A673 (cell line): ENCODE measurements at places on chromosomes 2 and 18. TPM values are rescaled to one million over a fixed set of nuclear protein-coding genes. Genes with fewer than 3 reads are reported as not detected.

DNA sequence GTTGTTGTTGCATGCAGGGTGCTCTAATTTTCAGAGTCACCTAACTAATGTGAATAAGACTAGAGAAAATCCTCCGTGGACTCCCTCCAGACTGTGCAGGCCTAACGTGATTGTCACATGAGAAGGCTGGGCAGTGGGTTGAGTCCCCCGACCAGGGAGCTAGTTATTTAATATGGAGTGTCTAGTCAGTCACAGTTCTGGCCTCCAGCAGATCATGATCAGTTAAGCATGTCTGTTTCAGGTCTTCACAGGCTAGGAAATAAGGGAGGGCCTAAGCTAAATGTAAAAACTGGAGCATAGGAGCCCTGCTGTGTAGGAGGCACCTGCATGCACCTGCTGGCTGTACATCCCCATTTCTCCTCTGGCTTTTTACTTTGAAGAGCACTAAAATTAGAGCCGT is 86.8 kb downstream of the PRPF40A start:
- DNase-seq = no peak

DNA sequence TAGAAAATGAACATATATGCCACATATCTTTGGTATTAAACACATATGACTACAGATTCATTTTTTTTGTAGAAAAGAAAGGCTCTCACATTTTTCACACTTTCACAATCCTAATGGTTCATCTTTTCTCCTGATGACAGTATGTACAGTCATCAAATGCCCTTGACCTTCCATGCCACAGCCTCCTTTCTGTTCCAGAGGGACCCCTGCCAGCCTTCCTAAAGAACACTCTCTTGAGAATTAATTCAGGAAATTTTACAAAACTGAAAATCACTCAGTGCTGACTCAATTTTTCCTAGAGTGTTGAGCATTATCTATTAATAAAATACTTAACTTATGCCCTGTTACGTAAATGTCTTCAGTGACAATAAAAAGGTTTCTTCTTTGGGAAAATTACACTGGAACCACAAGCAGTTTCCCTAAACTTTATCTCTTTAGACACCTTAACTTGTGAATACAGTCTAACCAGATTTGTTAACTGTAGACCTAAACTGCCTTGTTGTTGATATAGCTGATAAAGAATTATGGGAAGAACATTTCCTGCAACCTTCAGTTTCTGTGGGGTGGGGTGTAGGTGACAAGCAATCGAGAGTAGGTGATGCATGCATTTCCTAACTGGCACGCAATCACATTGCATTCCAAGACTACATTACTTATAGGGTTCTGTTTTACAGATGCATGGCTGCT is 15.3 kb upstream of the ACOXL start:
- DNase-seq = no peak

GRCh38 chr2:46534589-46534988 is 55.2 kb downstream of the TMEM247 start:
- DNase-seq = no peak

GRCh38 chr2:30358842-30359241 is 88.2 kb upstream of the LCLAT1 start:
- no peak for DNase-seq

- DNase-seq = no peak
Measured at GRCh38 chr2:64128943-64129391, 15.3 kb downstream of the PELI1 start.

DNA sequence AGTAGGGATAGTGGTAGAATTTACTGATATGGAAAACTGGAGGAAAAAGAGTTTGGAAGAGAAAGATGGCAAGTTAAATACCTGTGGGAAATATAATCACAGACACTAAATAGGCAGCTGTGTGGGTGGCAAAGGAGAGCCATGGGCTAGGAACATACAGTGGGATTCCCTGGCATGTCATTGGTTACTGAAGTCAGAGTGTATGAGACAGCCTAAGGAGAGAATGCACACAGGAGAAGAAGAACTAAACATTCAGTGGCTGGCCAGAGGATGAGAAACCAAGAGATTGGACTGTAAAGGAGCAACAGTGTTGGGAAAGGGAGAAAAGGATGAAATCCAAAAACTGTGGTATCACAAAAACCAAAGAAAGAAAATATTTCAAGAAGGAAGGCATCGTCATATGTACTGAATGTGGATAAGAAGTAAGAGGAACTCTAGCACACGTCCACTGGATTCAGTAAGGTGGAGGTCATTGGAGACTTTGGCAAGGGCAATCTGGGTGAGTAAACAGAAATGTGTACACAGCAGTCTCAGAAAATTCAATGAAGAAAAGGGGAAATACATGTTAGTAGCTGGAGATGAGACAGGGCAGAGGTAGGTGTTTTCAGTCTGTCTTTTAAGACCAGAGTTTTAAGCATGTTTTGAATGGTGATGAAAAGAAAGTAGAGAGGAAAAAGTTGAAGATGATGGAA is 83.3 kb downstream of the SPIRE1 start:
- no peak for DNase-seq

DNA sequence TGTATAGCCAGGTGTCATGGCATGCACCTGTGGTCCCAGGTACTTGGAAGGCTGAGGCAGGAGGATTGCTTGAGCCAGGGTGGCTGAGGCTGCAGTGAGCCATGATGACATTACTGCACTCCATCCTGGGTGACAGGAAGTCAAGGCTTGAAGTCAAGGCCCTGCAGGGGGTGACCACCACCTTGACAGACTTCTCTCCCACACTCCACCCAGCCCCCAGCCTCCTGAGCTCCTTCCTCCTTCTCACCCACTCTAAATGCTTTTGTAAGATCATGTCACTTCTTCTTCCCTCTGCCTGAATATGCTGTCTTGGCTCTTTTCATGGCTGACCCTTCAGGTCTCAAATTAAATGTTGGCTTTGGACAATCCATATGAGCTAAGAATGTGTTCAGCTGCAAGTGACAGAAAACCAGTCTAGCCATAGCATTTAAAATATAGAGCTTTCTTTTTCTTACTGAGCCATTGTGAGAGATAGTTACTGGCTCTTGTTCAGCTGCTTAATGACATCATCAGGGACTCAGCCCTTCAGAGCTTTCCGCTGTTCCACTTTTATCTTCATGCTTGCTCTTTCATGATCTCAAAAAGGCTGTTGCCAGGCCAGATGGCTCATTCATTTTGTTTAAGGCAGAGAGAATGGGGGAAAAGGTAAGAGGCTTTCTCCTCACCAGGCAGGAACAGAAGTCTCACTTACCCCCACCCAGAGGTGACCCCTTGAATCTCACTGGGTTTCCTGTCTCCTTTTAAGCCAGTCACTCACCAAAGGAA is 36.7 kb upstream of the TTC39C start:
- no peak for DNase-seq

- DNase-seq = peak; percentile 57
Measured at GRCh38 chr2:166239548-166239947, 111.7 kb upstream of the SCN1A start.

DNA sequence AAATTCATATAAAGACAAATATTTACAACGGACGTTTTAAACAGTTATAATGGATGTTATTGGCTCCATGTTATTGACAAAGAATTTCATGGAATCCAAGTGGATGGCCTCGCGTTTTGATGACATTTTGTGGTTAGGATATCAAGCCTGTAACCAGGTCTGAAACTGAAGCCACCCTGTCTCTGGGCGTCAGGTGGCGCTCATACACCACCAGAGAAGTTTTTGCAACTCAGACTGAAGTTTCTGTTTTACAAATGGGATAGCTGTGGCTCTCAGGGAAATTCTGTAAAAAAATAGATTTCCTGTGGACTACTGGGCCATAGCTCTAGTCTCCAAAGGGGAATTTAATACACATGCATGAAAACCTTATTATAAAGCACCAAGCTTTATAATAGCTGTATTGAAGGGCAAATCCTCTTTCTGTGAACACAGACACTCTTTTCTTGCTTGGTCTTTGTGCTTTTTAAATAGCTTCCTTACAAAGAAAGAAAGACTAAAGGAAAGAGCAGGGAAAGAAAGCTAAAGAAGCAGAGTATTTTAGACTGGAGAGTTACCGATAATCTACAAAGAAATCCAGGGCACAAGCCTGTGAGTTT is 86.7 kb downstream of the C18orf54 start:
- DNase-seq = peak; percentile 75

- no peak for DNase-seq
Measured at GRCh38 chr2:36449943-36450392, 94.4 kb downstream of the CRIM1 start.

GRCh38 chr2:656676-657075 is 20.5 kb downstream of the TMEM18 start:
- no peak for DNase-seq

- no peak for DNase-seq
Measured at GRCh38 chr18:23238651-23239349, 103.5 kb downstream of the CABLES1 start.

DNA sequence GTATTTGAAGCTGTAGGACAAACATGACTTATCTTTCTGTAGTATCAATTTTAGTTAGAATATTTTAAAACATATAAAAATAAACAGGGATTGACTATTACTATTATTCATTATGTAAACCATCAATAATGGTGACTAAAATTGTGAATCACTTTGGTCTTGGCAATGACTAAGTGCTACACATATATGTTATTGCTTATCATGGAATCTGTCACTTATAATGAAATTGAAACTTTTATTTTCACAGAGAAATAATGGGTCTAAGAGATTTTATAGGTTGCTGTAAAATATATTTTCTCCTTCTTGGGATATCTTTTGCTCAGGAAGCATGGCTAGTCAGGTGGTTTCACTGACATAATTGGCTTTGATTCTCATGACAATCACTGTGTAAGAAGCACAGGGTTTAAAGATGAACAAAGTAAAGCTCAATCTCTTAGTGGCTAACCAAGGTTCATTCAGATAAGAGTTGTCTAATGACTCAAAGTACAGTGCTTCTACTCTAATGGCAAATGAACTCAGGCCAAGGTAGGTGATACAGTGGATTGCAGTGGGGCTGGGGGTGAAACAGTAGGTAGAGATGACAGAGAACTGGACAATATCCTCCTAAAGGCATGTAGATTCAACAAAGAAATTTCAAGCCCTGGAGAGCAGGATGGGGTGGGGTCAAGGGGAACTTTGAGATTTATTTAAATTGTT is 98.6 kb upstream of the FANCL start:
- no peak for DNase-seq

DNA sequence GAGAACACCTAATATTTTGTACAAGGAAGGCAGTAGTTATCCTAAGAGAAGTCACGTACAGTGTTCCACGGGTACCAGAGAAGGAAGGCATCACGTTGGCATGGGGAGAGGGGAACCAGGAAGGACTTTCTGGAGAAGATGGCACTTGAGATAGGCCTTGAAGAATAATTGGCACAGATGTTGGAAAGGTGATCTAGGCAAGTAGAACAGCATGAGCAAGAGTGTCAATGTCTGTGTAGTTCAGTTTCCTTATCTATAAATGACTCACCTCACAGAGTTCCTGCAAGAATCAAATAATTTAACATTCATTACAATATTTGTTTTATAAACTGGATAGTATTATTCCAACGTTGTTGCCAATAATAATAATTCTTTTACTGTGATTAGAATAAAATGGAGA is 48.3 kb upstream of the BZW1 start:
- DNase-seq = no peak

- DNase-seq = no peak
Measured at GRCh38 chr2:9377461-9378097, 45.7 kb downstream of the ITGB1BP1 start.

DNA sequence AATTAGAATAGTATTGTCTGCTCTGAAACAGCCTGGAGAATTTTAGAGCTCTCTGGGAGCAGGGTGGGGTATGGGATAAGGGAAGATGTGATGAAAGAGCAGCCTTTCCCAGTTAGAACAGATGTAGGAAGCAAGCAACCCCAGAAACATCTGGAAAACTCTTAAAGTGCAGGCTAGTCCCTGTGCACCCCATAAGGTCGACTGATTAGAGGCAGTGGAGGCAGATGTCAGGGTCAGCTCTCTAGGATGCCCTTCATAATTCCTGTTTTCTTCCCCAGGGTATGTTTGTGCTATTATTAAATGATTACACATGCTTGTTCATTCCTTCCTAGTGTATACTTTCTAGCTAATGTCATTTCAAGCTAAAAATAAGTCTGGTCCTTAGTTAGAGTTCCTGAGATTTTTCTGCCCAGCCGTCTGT is 41.7 kb downstream of the PTPRM start:
- DNase-seq = no peak

- DNase-seq = no peak
Measured at GRCh38 chr2:20212871-20213503, 11.9 kb downstream of the SDC1 start.

DNA sequence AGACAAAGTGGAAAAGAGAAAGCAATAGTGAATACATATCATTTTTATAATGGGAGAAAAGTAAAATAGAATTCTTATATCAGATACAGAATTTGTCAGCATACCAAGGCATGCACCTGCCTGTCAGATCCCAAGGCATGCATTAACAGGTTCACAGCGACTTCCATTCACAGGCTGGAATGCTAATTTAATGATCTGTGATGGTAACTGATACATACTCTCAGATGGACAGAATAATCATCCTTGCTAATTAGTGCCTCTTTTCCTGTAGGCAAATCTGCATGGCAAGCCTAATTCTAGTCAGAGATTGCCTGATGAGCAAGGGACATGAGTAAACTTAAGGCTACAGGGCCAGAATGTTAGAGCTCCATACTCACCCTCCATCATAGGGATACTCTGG is 76.1 kb downstream of the PRKRA start:
- no peak for DNase-seq

- DNase-seq = no peak
Measured at GRCh38 chr2:191740016-191740419, 62.1 kb downstream of the NABP1 start.

- no peak for DNase-seq
Measured at GRCh38 chr2:21818212-21818795, 694.5 kb downstream of the TDRD15 start.

DNA sequence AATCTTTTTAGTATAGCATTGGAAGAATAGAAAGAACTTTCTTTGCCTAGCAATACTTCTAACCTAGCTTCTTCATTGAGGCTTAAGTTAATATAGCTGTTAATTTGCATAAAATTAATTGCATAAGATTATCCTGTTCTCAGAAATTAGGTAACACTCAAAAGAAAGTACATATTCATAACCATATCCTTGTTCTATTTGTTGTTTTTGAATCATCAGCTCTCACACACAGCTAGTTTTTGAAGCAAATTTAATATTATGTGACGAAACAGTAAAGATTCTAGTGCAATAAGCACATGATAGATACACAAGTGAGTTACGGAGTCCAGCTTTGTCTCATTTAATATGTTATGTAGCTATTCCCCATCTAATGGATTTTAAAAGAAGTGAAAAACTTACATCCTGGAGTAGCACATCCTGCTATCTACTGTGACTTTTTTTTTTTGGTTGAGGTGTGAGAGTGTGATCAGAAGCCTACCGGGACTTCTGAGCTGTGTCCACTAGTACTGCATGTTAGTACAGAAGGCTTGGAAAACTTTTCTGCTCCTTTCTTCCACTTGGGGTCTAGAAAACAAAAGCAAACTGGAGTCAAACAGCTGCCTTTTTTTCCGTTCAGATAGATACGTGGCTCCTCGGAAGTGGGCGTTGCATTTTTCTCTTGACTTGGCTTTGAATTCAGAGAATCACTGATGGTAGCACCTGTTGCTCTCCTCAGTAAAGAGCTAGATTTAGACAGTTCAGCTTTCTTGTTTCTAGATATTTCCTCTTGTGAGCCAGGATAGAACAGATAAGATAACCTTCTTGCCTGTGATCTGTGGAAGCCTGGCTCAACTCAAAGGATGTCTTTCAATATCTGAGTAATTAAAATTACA is 27.2 kb downstream of the KDM3A start:
- no peak for DNase-seq

Gene KIAA2012
- 0.13 TPM in 1 of 2 replicates, not detected in the other for total RNA-seq

Gene TUBB8B
- 0.77 and 0.79 TPM in 2 replicates for total RNA-seq

Gene ANKRD53
- 0.50 and 0.64 TPM in 2 replicates for total RNA-seq

Gene INHBB
- 0.09 TPM in 2 replicates for total RNA-seq

Gene ASB18
- total RNA-seq = not detected in 2 replicates

Gene TMEM247
- total RNA-seq = not detected in 2 replicates

Gene SERPINB10
- not detected in 2 replicates for total RNA-seq

Gene MAP3K20
- 40.0 and 43.7 TPM in 2 replicates for total RNA-seq
